HT1080 (cell line): ENCODE measurements at places on chromosomes 16 and 17.

- DNase-seq: peak; percentile 41
Observed at GRCh38 chr17:81291662-81292061, 3.4 kb downstream of the SLC38A10 start.

DNA sequence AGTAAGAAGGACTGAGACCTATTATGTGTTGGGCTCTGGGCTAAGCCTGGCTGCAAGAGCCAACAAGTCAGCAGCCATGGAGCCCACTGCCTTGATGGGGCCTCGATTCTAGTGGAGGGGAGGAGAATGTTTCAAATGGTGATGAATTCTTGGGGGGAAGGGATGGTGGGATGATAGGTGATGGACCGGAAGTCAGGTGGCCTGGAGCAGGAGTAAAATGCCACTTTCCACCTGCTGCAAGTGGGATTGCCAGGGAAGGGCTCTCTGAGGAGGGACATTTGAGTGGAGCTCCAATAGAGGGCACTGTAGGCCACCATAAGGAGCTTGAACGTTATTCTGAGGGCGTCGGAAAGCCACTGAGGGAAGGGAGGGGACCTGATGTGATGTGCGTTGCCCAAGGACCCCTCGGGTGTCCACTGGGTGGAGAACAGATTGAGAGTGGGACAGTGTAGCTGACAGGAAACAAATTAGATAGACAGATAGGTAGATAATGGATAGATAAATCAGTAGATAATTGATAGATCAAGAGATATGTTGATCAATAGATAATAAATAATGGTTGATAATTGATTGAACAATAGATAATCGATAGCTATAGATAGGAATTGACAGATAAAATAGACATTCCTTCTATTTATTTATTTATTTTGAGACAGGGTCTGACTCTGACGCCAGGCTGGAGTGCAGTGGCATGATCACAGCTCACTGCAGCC lies 18.2 kb upstream of the NXPH3 start:
- peak; percentile 34 for DNase-seq

DNA sequence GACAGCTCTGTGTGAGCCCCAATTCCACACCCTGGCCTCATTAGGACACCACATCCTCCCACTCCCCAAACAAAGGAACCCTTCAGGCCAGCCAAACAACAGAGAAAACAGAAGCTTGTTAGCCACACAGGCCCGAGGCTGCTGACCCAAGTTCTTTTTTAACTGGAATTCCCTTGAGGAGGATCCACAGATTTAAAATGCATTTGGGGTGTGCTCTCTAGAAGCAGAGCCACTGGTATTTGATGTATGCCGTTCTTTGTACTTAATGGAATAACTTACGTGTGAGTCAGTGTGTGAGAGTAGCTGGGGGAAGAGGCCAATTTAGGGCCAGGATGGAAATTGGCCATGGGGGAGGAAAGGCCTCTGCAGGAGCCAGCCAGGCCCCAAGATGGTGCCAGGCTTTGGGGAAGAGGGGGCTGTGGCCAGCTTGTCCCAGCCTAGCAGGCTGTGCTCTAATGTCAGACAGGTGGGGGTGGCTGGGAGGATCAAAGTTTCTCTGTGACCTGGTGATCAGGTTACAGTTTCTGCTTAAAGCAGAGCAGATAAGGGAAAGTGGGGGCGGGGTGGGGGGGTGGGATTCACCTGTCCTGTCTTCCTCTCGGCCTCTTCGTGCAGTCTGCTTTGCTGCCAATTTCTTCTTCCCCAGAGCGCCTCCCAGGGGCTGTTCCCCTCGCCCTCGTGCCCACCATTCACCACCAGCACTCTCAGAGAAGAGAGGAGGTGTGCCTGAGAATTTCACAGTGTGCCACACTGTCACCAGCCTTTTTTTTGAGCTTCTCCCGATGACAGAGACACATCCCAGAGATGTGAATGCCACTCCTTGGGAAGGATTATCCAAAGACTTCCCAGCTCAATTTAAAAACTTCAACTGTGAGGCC lies 50.8 kb downstream of the TOM1L2 start:
- peak; percentile 95 for DNase-seq

- DNase-seq: no peak
Observed at GRCh38 chr16:24507959-24508480, 31.3 kb upstream of the RBBP6 start.

- no peak for DNase-seq
Observed at GRCh38 chr17:67211742-67212141, 33.3 kb downstream of the HELZ start.

- peak; percentile 48 for DNase-seq
Observed at GRCh38 chr17:6435968-6436367, 1.0 kb upstream of the AIPL1 start.

DNA sequence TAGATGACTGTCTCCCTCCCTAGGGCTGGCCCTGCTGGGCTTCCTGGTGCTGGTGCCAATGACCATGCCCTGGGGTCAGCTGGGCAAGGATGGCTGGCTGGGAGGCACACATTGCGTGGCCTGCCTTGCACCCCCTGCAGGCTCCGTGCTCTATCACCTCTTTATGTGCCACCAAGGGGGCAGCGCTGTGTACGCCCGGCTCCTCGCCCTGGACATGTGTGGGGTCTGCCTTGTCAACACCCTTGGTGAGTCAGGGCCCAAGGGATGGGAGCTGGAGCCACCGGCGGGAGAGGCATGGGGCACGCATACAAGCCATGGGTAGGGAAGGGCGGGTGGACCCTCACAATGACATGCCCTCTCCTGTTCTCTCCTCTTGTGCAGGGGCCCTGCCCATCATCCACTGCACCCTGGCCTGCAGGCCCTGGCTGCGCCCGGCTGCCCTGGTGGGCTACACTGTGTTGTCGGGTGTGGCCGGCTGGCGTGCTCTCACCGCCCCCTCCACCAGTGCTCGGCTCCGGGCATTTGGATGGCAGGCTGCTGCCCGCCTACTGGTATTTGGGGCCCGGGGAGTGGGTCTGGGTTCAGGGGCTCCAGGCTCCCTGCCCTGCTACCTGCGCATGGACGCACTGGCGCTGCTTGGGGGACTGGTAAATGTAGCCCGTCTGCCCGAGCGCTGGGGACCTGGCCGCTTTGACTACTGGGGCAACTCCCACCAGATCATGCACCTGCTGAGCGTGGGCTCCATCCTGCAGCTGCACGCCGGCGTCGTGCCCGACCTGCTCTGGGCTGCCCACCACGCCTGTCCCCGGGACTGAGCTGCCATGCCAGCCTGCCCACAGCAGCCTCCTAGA lies 2.2 kb downstream of the PAQR4 start:
- DNase-seq: no peak

- peak; percentile 39 for DNase-seq
Observed at GRCh38 chr16:69417520-69418199, 6.8 kb upstream of the CYB5B start.

- DNase-seq: no peak
Observed at GRCh38 chr17:80970762-80971703, 20.6 kb upstream of the CHMP6 start.

- no peak for DNase-seq
Observed at GRCh38 chr16:86395477-86395876, 114.8 kb upstream of the FOXF1 start.

GRCh38 chr17:29980261-29980660 lies 38.8 kb downstream of the EFCAB5 start:
- DNase-seq: no peak

GRCh38 chr16:88373927-88374492 lies 8.7 kb upstream of the ZNF469 start:
- no peak for DNase-seq

GRCh38 chr16:52280086-52280485 lies 266.9 kb downstream of the TOX3 start:
- DNase-seq: no peak

DNA sequence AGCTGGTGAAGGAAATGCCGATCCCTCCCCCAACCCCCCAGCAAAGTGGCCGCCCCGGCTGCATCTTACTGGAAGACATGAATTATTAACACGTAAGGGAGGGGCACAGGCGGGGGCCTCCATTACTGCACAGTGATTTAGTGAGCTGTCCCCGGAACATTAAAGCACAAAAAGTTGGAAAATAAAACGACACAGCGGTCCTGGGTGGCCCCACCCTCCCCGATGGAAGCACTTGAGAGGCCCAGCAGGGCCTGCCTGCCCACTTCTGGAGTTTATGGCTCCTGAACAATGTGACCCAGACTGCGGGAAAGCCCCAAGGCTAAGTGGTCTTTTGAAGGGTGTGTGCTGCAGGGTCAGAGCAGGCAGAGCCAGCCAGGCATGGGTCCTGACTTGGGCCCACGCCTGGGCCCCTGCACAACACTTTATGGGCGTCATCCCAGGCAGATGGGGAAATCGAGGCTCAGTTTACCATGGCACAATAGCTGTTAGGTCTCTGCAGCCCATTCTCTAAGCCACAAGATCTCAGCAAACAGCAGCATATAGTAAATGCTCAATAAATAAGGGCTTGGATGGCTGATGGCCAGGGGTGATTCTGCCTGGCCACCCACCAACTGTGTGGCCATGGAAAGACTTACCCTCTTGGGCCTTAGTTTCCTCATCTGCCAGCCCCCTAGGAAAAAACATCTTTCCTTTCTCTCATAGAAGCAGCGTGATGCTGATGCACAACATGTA lies 22.8 kb downstream of the CCDC102A start:
- DNase-seq: no peak

GRCh38 chr16:31242206-31242605 lies 17.6 kb upstream of the ITGAM start:
- no peak for DNase-seq

GRCh38 chr17:30133197-30133596 lies 16.6 kb downstream of the NSRP1 start:
- no peak for DNase-seq

DNA sequence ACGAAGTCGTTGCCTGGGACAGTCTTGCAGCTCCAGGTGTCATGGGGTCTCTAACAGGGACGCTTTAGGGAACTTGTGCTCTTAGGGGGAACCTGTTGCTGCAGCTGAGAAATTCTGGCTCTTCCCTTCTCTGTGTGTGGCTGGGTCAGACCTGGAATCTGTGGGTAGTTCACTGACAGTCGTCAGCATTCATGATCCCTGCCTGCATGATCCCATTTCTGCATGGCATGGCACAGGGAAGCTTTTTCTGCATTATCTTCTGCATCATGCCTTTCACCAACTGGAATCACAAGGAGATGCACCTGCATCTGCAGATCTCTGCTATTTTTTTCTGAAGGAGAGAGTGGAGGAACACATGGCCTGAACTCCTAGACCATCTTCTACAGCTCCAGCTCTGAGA lies 85.6 kb downstream of the SOX9 start:
- no peak for DNase-seq

GRCh38 chr17:78736526-78737079 lies 45.5 kb downstream of the CYTH1 start:
- peak; percentile 62 for DNase-seq
